Osteoblast (primary cell): ENCODE measurements at places on chromosomes 12 and 14. TPM values are rescaled to one million over a fixed set of nuclear protein-coding genes. Genes with fewer than 3 reads are reported as not detected.

- DNase-seq: peak; percentile 91
- H3K4me1 ChIP-seq: peaks cover 23% of the 10 kb centered on the region
- no peaks in the 10 kb centered on the region for H3K27me3 ChIP-seq
- H3K4me3 ChIP-seq: peak overlapping the region; percentile 98
These were observed 325 bp upstream of the CLIP1 start for GRCh38 chr12:122422730-122423257.

Gene RHEBL1
- total RNA-seq: 0.72 and 0.88 TPM in 2 replicates

GRCh38 chr12:78489990-78490389, 374.6 kb upstream of the SYT1 start:
- H3K4me3 ChIP-seq: no peak overlapping the region
- DNase-seq: no peak
- no peaks in the 10 kb centered on the region for H3K36me3 ChIP-seq
- H3K27ac ChIP-seq: no peak overlapping the region
- no peaks in the 10 kb centered on the region for H3K4me1 ChIP-seq

DNA sequence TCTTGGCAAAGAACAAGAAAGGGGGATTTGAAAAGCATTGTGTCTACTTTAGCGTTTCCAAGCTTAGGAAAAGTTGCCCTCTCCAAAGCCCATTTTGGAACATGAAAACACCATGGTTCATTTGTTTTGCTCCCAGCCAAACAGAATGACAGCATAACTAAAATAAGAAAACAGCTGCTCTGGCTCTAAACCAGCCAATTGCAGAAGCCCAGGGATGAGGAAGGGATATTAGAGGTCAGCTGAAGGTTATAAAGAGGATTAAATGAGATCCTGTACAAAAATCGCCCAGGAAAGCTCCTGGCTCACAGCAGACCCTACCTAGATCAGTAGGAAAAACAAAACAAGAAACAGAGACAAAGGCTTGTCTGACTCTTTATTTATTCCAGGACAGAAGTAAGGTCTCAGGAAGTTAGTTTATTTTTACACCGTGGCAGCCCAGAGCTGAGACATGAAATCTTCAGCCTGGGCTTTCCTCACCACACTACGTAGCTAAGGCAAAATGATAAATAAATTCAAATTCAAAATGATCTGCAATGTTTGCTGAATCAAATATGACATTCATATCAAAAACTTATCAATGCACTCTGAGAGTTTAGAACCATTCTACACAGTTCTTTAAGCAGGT, 25.9 kb downstream of the SPX start:
- no peak for DNase-seq
- H3K4me1 ChIP-seq: no peaks in the 10 kb centered on the region
- H3K27me3 ChIP-seq: no peaks in the 10 kb centered on the region
- no peak overlapping the region for H3K4me3 ChIP-seq
- no peak overlapping the region for H3K27ac ChIP-seq

Gene DTX1
- under 0.01 TPM in 2 replicates for total RNA-seq

DNA sequence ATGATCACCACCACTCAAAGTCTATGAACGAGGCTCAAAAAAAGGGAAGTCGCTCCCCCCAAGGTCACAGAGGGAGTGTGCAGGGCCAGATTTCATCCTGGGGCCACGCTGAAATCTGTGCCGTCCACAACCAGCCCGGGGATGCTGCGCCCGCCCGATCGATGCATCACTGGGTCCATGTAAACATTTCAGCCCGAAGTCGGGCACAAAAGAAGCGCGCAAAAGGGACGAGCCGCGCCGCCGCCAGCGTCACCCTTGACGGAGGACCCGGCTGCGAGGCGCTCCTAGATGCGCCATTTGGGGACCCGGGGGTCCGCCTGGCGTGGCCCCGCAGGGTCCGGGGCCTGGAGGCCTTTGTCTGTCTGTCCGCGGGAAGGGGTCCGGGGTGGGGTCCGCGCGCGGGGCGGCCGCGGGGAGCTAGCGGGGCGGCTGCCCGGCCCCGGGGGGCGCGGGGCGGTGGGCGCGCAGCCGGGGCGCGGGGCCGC, 503 bp downstream of the FBXO21 start:
- H3K4me1 ChIP-seq: peaks cover 8% of the 10 kb centered on the region
- peaks cover 11% of the 10 kb centered on the region for H3K27me3 ChIP-seq
- H3K27ac ChIP-seq: peak overlapping the region; percentile 68

GRCh38 chr12:32196250-32197198, 89.9 kb downstream of the BICD1 start:
- no peaks in the 10 kb centered on the region for H3K36me3 ChIP-seq
- H3K4me1 ChIP-seq: peaks cover 7% of the 10 kb centered on the region
- H3K27me3 ChIP-seq: no peaks in the 10 kb centered on the region
- H3K4me3 ChIP-seq: no peak overlapping the region

GRCh38 chr14:59360923-59361794, 104.0 kb downstream of the GPR135 start:
- no peak overlapping the region for H3K27ac ChIP-seq
- H3K4me3 ChIP-seq: no peak overlapping the region
- H3K36me3 ChIP-seq: peaks cover 18% of the 10 kb centered on the region
- peaks cover 38% of the 10 kb centered on the region for H3K4me1 ChIP-seq
- H3K27me3 ChIP-seq: no peaks in the 10 kb centered on the region
